ENCODE measurements at places on chromosomes 6 and 20. TPM values are rescaled to one million over a fixed set of nuclear protein-coding genes. Genes with fewer than 3 reads are reported as not detected.

The DNMT3B gene
- 2.9 TPM for total RNA-seq

DNA sequence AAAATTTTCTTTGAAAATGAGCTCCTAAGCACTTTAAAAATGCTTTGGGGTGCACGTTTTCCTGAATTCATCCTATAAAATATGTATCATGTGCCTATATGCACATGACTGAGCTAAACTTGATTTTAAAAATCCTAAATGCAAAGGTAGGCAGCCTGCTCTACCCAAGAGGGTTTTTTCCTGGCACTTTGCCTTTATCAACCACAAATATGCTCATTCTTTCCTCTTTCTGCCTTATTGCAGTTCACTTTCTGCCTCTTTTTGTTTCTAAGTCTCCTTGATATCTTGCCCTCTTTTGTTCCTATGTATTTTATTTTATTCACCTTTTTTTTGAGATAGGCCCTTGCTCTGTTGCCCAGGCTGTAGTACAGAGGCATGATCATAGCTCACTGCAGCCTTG is 229.3 kb downstream of the GRM1 start:
- H3K36me3 ChIP-seq: no peaks in the 10 kb centered on the region
- no peaks in the 10 kb centered on the region for H3K27me3 ChIP-seq
- DNase-seq: no peak
- no peaks in the 10 kb centered on the region for H3K4me1 ChIP-seq

The PSMF1 gene
- 135 TPM for total RNA-seq

The CST4 gene
- total RNA-seq: not detected

DNA sequence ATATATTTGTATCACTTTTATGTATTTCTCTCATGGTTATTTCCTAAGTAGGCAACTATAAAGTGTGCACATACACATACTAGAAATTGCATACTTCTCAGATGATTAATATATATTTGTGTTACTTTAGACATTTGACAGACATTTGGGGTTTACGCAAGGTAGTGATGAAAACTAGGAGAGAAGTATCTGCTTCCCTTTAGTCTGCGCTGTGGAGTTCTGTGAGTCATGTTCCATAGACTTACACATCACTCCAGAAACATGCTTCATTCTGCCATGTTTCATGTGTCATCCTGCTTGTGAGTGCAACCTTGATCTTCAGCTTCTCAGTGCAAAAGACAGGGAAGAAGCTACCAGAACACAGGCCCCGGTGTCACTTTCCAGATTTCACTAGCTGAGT is 200.7 kb upstream of the BMP2 start:
- H3K27ac ChIP-seq: no peak overlapping the region
- no peaks in the 10 kb centered on the region for H3K36me3 ChIP-seq
- DNase-seq: no peak
- H3K4me1 ChIP-seq: no peaks in the 10 kb centered on the region

DNA sequence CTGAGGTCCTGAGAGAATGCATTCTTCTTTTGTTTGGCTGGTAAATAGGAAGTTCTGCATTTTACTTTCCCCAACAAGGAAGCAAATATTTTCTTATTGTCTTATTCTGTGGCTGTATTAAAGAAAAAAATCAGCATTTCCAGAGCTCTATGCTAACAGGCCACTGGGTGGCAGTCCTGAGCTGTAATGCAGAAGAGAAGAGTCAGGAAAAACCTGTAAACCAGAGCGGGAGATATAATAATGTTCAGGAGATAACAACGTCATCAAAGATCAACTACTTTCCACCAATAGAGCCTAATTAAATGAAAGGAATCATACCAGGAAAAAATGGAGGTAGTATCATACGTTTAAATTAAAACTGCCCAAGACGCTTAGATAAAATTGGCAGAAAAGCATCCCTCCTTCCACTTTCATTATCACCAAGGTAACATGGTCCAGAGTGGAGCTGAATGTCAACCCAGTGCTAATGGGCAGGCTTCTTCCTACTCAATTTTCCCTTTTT is 55.6 kb upstream of the CARMIL1 start:
- no peaks in the 10 kb centered on the region for H3K27me3 ChIP-seq
- DNase-seq: peak; percentile 89
- peak overlapping the region; percentile 42 for H3K4me3 ChIP-seq
- H3K36me3 ChIP-seq: no peaks in the 10 kb centered on the region
- no peak overlapping the region for H3K27ac ChIP-seq

DNA sequence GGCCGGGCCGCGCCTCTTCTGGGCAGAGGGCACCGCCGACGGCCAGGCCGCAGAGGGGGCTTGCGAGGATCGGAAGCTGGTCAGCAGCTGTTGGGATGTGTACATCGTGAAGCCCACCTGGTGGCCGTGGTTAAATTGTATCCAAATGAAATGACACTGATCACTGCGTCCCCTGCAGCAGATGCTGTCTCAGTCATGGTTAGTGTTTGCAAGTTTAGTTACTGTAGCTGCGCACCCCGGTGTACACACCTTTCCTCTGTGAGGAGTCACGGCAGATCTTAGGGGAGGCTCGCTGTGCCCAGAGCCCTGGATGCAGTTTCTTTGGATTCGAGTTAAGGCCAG is 653 bp downstream of the NAA20 start:
- H3K4me3 ChIP-seq: peak overlapping the region; percentile 84
- no peaks in the 10 kb centered on the region for H3K36me3 ChIP-seq
- peak overlapping the region; percentile 73 for H3K27ac ChIP-seq
- H3K4me1 ChIP-seq: no peaks in the 10 kb centered on the region
- no peak for DNase-seq

GRCh38 chr20:33926425-33926824 is 67.3 kb upstream of the RALY start:
- H3K36me3 ChIP-seq: no peaks in the 10 kb centered on the region
- H3K4me1 ChIP-seq: no peaks in the 10 kb centered on the region
- no peaks in the 10 kb centered on the region for H3K27me3 ChIP-seq
- no peak for DNase-seq

- no peak overlapping the region for H3K27ac ChIP-seq
- no peaks in the 10 kb centered on the region for H3K4me1 ChIP-seq
- H3K36me3 ChIP-seq: no peaks in the 10 kb centered on the region
- DNase-seq: no peak
- no peak overlapping the region for H3K4me3 ChIP-seq
Measured at GRCh38 chr20:9323622-9324021, 190.8 kb upstream of the LAMP5 start.

DNA sequence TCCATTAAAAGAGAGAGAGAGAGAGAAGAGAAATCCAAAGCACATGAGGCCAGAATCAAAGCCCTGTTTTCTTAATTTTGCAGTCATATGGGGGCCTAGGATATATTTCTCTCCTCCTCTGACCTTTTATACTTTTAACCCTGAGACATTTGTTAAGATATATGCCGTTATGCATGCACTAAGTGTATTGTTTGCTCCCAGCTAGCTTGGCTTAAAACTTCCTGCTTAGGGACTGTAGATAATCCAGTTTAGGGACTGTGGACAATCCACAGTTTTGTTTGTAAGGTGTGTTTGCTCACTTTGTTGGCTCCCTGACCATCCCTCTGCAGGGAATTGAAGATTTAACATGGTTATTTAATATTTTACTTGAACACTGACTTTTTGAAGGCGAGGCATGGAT is 166.3 kb upstream of the TSHZ2 start:
- no peak overlapping the region for H3K4me3 ChIP-seq
- H3K27me3 ChIP-seq: no peaks in the 10 kb centered on the region
- H3K36me3 ChIP-seq: no peaks in the 10 kb centered on the region
- DNase-seq: no peak
- H3K4me1 ChIP-seq: no peaks in the 10 kb centered on the region

The RAD21L1 gene
- total RNA-seq: not detected

The PPP2R5D gene
- total RNA-seq: 22.6 TPM
